ENCODE measurements at places on chromosomes 1 and 21.

DNA sequence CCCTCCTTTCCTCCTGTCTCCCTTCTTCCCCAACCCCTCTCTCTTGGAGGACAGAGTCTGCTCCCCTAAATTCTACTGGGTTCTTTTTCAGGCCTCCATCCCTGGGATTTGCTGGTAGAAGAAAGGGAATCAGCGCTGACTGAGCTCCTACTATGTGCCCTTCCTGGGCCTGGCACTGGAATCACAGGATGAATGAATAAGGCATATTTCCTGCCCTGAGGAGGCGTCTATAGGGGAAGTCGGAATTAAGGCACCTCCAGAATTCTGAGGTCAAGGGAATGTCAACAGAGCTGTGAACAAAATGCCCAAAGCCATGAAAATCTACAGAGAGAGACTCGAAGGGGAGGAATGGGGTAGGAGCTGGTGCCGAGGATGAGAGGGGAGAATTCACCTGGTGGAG, 17.4 kb upstream of the BTG2 start:
- DNase-seq = no peak

DNA sequence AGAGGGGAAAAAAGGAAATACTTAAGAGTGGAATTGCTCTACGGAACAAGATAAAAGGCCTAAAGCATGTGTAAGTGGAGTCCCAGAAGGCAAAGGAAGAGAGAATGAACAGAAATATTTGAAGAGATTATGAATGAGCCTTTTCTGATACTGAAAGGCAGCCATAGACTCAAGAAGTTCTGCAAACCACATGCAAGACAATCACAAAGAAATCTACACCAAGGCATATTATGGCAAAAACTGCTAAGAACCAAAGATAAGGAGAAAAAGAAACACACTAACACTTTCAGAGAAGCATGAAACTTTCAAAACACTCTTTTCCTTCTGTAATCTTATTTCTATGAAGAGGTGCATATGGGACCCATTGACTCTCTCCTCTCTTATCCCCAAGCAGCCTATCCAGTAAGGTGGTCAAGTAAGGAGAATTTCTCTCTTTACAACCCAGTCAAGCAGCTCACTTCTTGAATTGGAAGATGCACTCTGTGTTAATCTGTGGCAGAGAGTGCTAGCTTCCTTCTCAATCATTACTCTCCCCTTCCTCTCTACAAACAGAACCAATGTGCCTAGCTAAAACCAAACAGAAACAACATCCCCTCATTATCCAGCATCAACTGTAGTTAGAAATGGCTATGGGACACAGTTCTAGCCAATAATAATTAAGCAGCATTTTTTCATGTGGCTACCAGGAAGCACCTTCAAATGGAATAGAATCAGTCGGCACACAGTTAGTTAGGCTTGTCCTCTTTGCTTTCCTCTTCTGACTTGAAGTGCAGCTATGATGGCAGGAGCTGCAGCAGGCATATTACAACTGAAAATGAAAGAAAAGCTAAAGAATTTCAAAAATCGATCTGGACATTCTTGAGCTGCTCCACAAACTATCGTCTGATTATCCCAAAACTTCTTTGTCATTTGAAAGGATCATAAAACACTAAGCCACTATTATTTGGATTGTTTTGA, 25.9 kb downstream of the KRTAP19-8 start:
- DNase-seq = no peak

GRCh38 chr1:100658716-100659026, 60.9 kb upstream of the VCAM1 start:
- DNase-seq = no peak

DNA sequence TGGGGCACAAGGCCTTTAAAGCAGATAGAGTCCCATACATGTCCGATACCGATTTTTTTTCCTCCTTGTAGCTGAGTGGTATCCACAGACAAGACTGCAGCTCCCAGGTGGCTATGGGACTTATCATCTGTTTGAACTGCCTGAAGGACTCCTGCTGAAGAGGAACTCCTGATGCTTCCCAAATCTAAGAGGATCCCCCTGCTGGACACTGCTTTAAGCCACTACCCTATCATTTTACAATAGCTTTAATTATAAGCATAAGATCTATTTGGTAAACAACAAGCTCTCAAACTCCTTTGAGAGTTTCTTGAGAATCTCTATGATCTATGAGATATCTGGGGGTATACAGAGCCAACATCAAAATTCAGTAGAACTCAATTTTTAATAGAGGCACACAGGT, 11.7 kb downstream of the NDC1 start:
- no peak for DNase-seq

- no peak for DNase-seq
Observed at GRCh38 chr1:232249339-232249738, 380.6 kb downstream of the SIPA1L2 start.

GRCh38 chr21:14857529-14857928, 207.3 kb downstream of the NRIP1 start:
- no peak for DNase-seq

DNA sequence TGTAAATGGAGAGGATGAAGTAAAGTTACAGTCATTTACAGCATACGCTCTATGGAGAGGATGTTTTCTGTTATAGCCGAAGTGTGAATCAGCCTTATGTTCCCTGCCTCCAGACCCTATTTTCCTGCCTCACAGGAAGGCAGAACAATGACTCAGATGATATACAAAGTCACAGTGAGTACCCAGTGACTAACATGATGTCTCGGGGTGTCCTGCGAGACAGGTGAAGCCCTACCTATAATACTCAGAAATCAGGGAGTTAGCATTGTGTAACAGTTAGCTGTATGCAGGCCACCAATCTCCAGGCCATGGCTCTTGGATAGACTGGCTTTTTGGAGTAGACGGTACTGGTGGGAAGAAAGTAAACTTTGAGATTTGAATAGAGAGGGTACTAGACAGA, 55.6 kb upstream of the FBXO28 start:
- no peak for DNase-seq

GRCh38 chr1:91753878-91754277, 132.1 kb downstream of the TGFBR3 start:
- no peak for DNase-seq

DNA sequence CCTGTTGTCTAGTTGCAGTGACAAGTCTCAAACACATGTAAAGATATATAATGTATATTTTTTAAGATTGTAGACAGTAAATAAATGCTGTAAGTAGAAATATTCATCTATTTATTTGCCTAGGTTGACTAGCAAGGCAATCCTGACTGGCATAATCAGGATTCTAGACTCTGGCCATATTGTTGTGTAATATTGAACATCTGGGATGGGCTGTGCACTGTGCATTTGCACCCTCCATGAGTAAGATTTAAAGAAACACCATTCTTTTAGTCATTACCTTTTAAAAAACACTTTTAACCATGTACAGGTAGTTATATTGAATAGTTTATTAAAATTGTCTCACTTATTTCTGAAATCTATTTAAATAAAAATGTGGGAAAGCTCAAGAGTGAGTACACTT, 32.4 kb downstream of the RASAL2 start:
- no peak for DNase-seq

- DNase-seq = no peak
Observed at GRCh38 chr1:96820671-96821070, 99.1 kb downstream of the PTBP2 start.

GRCh38 chr1:233180641-233181364, 114.7 kb downstream of the PCNX2 start:
- no peak for DNase-seq

GRCh38 chr1:215101511-215101910, 19.0 kb downstream of the KCNK2 start:
- no peak for DNase-seq

GRCh38 chr1:218390618-218391017, 45.5 kb downstream of the TGFB2 start:
- no peak for DNase-seq

GRCh38 chr1:230112131-230112701, 45.2 kb downstream of the GALNT2 start:
- DNase-seq = no peak

GRCh38 chr1:66333466-66334199, 200.3 kb upstream of the SGIP1 start:
- DNase-seq = no peak

GRCh38 chr1:229127301-229127700, 143.6 kb upstream of the RAB4A start:
- no peak for DNase-seq

DNA sequence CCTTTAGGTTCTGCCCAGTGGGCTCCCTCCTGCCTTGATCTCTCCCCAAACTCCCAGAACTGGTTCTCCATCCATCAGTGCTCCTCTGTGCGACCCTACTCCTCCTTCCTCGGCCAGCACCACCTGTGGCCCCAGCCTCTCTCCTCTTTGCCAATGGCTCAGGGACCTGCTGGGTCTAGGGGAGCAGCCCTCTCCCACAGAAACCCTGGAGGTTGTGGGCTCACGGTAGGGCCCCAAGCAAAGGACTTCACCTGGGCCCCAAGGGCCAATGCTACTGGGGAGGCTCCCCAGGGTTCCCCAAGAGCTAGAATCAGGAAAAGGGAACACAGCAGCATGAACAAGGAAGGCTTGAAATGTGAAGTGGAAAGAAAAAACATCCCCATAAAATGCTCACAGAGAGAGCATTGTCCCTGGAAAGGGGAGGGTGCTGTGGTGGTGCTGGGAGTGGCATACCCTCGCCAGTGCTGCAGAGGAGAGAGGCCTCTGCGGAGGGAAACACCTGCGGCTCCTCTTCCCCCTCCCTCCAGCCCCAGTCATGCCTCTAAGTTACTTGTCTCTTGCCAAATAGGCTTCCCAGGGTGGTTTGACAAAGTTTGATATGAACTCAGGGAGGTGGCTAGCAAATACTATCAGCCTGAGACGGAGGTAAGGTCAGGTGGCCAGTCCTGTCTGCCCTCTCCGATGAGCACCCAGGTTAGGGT, 2.5 kb downstream of the TMEM63A start:
- DNase-seq = no peak

DNA sequence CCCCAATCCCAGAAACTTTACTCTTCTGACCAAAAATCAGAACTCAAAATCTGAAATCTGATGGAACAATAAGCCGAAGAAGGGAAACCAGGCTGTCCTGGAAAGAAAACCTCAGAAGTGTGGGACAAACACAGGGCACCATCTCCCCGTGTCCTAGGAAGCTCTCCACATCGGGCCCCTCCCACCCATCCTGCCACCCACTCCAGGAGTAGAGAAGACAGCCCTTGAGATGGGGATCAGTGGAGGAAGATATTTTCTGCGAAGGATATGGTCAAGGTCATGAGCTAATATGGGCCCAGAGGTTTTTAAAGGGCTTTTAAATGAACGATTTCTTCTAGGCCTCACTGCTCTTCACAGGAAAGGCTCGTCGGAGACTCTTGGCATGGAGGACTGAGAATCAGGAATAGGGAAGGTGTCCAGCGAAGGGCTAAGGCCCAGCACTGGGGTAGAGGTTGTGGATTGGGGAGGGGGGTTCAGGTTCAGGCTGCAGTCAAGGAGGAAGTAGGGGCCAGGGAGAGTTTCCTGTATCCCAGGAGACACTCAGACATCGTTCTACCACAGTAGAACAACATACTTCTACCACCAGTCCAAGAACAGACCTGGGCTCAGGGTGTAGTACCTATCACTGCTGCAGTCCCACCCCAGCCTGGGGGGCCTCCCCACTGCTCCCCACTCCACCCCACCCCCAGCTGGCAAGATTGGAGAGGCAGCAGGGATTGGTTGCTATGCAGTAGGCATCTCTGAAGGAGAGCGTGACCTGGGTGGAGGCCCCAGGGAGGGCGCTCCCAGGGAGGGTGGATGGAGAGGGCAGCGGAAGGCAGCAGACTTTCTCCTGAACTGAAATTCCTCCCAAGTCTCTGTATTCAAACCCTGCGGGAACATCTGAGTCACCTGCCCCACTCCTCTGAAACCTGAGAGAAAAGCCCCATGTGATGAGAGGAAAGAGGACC, 1.2 kb upstream of the S100A5 start:
- DNase-seq = no peak

DNA sequence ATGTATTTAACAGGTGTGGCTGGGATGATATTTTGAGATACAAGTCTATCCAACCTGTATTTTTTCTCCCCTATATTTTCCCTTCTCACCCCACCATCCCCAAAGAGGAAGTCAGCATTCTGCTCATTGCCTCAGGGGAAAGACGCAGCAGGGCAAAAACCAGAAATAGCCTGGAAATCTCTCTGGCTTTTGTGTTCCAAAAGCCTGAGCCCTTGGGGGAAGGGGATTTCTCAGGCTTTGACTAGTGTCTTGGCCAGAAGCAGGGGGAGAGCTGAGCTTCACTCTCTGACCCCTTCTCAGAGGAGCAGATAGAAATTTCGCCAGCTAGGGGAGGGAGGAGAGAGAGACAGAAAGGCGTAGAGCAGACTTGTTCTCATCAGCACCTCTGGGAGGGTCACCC, 244.7 kb downstream of the RRAGC start:
- DNase-seq = no peak

DNA sequence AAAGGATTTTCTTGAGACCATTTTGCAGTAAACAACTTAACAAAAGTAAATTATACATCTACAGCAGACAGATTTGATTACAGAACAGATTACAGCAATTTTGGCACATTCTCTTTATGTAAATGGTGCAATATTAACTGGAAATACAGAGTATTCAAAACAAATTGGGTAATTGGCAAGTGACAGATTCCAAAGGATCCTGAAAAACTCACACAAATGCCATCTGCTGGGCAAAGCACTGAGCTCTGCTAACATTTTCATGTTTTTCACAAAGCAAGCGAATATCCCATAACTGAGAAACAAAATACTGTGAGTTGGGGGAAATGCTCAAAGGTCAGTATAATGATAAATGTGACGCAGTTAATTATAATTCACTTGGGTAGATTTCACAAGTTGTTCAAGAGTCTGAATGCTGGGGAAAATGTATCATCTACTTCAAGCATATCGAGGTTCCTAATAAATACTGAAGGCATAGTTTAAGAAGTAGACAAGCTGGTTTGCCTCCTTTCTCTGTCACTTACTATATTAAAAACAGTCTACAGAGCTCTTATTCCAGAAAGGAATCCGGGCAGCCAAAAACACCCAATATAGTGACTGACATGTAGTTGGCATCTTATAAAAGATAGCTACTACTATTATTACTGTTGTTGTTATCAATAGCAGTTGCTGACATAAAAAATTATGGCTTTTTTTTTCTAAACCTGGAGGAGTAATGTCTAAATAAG, 75.8 kb upstream of the SDC3 start:
- DNase-seq = no peak

GRCh38 chr1:89808441-89809117, 12.3 kb upstream of the LRRC8D start:
- no peak for DNase-seq

DNA sequence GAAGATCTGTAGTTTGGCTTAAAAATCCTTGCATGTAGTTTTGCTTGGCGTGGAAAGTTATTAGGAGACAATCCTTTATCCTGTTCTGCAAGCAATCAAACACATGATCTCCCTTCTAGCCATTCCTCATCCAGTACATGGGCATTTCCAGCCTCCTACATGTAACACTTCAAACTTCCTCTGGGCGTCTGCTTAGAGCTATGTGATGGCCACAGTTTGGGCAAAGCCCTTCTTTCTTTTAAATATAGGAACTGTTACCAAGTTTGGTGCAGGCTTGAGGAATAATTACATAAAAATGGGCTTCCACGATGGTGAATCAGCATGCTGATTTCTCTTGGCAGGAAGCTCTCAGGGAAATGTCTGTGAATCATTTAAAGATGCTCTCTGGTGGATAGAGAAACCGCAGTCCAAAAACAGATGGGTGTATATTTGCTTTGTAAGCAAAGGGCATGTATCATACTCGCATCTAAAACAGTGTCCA, 176.9 kb upstream of the FMN2 start:
- no peak for DNase-seq

GRCh38 chr1:37666241-37666867, 26.0 kb upstream of the CDCA8 start:
- no peak for DNase-seq
